ENCODE measurements at places on chromosomes 3 and 15. TPM values are rescaled to one million over a fixed set of nuclear protein-coding genes. Genes with fewer than 3 reads are reported as not detected.

Gene EFCAB12
- 0.71 TPM for total RNA-seq

Gene ZDHHC19
- total RNA-seq = not detected

Gene TMEM115
- 26.3 TPM for total RNA-seq

Gene SLC9C1
- total RNA-seq = not detected

Gene IQGAP1
- 160 TPM for total RNA-seq

Gene IQCH
- 2.0 TPM for total RNA-seq

Gene SPATA12
- total RNA-seq = not detected

Gene EPHB3
- total RNA-seq = not detected

Data from activated CD8-positive, alpha-beta memory T cell treated with anti-CD3 and anti-CD28 coated beads for 36 hours (primary cell).